ENCODE measurements at places on chromosomes 4 and X. TPM values are rescaled to one million over a fixed set of nuclear protein-coding genes. Genes with fewer than 3 reads are reported as not detected.

The TMEM255A gene
- not detected for total RNA-seq

GRCh38 chrX:41224605-41225004 lies 109.4 kb upstream of the DDX3X start:
- DNase-seq = no peak

DNA sequence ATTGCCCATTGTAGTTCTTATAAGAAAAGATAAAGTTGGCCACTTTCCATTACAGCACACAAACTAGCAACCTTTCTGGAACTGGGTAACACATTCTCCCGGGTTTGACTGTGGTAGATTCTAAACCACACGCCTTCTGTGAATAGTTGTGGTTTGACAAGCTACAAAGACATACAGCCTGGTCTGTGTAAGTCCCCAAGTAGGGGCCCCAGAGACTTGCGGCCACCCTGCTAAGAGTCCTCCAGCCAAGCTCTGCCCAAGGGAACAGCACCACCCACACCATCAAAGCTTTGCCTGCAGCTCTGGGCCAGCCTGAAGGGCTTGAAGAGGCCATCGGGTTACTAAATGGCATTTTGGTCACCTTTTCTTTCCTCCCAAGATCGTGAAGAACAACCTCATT lies 203.4 kb downstream of the MAML3 start:
- peak; percentile 62 for DNase-seq

GRCh38 chrX:34642849-34643248 lies 14.2 kb downstream of the TMEM47 start:
- no peak for DNase-seq

GRCh38 chr4:184489771-184490170 lies 15.4 kb upstream of the IRF2 start:
- DNase-seq = no peak

The ANXA3 gene
- total RNA-seq = 112 TPM

DNA sequence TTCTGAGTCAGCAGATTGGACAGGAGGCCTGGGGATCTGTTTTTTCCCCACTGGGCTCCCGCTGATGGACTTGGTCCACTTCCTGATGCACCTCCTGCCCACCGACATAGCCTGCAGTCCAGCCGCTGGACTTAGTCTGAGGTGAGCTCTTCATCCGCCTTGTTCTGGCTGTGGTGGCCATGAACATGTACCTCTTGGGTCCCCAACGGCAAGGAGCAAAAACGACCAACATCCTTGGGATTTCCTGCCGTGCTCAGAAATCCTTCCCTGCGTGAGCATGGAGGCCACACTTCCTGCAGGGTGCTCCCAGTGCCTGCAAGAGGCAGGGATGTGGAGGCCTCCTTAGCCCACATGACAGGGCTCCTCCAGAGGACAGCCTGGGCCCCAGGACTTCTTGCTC lies 76.8 kb downstream of the CRMP1 start:
- DNase-seq = no peak

DNA sequence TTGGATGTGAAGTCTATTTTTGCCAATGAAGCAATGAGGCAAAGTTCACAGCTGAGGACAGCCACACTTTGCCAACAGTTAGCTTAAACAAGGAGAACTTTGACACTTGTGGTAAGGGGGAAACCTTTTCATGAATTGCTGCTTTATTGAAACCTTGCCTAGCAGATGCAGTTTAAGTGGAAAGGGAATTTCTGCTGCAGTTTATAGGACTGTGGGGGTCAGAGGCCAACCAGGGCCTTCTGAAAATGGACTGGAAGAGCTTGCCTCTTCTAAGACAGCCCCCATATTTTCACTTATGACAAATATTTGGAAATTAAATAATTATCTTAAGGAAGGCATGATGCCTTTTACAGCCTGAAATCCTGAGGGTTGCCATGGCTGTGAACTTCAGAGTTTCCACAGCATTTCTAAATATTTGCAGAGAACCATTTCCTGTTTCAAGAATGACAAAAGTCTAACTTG lies 550.3 kb downstream of the RAB28 start:
- DNase-seq = no peak

- DNase-seq = no peak
Measured at GRCh38 chrX:42821803-42822443, 44.0 kb upstream of the PPP1R2C start.

GRCh38 chr4:71396382-71396781 lies 57.6 kb downstream of the SLC4A4 start:
- DNase-seq = peak; percentile 44

The LRPAP1 gene
- 256 TPM for total RNA-seq

DNA sequence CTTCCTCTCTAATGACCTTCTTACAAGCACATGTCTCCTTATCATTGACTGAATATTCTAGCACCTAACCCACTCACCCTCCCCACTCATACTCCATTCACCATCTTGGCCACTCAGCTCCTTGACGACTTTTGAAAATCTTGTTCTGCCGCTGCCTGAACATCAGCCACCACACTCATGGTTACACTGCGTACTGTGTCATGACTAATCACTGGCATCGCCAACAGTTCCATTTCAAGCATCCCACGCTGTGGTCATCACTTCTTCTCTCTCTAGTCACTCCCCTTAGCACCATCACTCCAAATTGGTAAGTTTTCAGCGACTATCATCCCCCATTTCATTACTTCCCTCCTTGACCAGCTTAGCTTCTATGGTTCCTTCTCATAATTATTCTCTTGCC lies 352.8 kb downstream of the MAPK10 start:
- no peak for DNase-seq

The HELT gene
- total RNA-seq = not detected

The FAT4 gene
- total RNA-seq = 1.1 TPM

DNA sequence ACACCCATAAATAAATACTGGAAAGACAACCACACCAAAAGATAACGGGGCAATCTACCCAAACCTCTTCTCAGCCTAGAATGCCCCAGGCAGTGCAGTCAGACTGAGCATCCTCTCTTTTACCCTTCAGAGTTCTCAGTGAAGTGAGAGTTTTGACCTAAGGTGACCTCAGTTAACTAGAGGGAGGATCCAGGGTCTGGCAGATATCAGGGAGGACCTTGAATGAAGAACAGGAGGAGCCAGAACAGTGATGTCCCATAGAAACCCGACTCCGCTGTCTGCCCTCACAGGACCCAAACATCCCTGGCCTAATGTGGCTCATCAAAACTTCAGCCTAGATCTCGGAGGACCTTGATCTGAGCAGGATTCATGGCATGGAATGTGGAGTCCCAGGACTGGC lies at the start of gene MAGEB3:
Gene MAGEB3 (plus strand): TSS at position 263 of the 400 bp plus-strand sequence. CDS start 5,268 bp downstream, outside the sequence.
- no peak for DNase-seq

The ASB11 gene
- not detected for total RNA-seq

The SEC24B gene
- total RNA-seq = 23.1 TPM
